ENCODE measurements at places on chromosomes 7 and 10.

DNA sequence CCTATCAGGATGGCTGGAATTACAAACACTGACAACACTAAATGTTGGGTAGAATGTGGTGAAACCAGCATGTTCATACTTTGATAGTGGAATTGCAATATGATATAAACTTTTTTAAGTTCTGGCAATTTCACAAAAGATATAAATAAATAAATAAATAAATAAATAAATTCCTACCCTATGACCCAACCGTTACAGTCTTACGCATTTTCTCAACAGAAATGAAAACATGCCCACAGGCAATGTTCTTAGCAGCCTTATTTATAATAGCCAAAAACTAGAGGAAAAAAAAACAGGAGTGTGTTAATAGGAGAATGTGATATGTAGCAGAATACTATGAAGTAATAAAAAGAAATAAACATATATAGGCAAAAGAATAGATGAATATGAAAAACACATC is 318.9 kb downstream of the IPMK start:
- DNase-seq, result no peak

- no peak for DNase-seq
Observed at GRCh38 chr7:87287738-87288341, 57.6 kb upstream of the CROT start.

DNA sequence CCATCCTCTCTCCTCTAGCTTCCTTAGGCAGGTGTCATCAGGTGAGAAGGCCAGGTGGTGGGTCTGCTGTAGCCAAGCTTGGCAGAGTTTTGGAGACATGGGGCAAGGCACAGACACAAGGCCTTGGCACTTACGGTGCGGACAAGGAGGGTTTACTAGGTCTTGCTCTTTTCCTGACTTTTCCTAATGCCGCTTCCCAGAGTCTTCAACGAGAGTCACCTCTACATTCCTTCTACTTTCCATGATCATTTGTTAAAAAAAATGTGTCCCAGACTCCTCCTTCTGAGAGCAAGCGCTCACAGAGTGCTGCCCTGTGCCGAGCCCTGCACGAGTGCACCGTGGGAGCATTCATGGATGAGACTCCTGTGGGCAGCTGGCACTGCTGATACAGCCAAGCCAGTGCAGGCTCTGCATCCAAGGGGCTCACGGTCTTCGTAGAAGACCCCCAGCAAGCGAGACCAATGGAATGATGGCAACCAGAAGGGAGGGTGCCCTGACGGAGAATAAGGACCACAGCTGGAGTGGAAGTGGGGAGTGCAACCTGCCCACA is 243.0 kb upstream of the MKI67 start:
- no peak for DNase-seq

DNA sequence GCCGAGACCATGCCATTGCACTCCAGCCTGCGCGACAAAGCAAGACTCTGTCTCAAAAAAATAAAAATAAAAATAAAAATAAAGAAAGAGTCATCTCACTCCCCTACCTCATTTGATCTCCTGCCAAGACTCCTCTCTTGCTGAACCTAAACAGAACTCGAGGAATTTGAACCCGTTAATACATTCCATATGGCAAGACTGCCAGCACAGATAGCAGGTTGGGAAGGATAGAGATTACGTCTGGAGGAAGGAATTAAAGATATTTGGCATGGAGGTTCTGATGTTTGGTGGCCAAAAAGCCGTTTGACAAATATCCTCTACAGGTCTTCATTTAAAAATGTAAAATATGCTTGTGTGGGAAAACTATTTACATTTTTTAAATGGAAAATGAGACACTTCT is 549.6 kb downstream of the HTR7 start:
- no peak for DNase-seq

DNA sequence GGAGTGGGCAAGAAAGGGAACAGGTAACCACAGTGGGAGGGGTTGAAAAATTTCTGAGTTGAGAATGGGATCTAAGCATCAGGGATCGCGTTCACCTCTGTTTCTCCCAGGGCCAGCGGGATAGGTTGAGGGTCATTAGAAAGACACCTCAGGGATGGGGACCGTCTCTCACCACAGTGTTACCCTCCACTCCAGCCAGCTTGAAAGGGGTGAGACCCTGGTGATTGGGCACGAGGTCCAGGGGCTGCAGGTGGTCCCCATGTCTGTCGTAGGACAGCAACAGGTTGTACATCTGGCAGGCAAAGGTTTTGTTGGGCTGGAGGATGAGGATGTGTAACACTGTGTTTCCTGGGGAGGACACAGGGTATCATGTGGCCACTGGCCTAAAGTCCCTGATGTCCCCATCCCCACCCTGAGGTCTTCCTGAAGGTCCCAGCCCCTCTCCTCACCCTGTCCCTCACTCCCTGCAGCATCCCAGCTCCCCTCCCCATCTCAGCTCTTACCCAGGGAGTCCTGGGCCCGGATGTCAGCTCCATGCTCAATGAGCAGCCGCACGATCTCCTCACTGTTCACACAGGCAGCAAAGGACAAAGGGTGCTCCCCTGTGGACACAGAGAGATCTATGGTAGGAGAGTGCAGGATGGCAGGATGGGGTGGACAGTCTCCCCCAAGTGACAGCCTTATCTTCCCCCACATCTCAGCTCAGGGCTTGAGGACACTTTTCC is 9.1 kb downstream of the TRPV6 start:
- DNase-seq, result no peak

GRCh38 chr10:48526846-48527505 is 77.9 kb downstream of the ARHGAP22 start:
- DNase-seq, result no peak

DNA sequence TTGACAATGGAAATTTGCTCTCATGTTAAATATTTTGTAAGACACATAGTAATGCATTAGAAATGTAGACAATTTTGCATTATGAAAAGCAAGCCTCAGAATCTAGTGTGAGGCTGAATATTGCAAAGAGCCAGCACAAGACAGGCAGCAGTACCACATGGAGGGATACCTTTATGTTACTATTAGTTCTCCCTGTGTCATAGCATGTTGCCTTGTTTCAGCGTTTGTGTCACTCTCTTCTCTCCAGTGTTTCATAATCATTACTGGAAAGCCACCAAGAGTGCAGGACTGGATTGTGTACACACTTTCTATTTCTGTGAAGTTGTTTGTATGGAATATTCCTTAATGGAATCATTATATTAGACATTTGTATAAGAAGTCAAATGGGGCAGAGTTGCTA is 8.5 kb downstream of the AHR start:
- no peak for DNase-seq

- no peak for DNase-seq
Observed at GRCh38 chr7:123608991-123609882, 7.6 kb downstream of the ASB15 start.

GRCh38 chr10:96548589-96548988 is 34.9 kb upstream of the TLL2 start:
- DNase-seq, result no peak

DNA sequence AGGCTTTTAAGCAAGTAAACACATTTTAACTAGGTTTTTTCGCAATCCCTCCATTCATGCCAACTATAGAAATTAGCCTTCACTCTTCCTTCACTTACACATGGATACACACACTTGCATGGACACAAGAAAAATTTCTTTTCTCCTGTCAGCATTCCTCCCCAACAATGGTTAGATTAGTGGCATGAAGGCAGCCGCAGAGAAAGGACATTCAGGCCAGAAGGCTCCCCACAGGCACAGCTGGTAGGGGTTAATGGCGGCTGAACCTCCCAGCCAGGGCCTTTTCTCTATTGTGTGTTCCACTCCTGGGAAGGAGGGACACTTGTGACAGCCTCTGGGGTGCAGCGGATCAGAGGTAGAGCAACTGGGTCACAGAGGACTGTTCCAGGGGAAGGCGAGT is 255.0 kb upstream of the SP8 start:
- DNase-seq, result no peak

- no peak for DNase-seq
Observed at GRCh38 chr10:7297094-7297493, 113.7 kb downstream of the SFMBT2 start.

DNA sequence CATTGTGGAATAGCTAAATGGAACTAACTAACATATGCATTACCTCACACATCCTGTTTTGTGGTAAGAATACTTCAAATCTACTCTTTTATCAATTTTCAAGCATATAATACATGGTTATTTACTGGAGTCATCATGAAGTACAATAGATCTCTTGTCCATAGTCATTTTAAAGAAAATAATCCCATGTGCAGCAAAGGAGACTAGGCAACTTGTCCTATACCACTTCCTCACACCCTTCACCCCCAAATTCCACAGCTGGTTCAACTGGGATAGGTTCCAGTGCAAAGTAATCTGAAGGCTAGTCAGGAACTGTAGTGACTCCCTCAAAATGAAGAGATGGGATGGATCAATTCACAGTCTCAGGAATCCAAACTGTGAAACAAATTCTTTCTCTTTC is 176.1 kb downstream of the SGMS1 start:
- no peak for DNase-seq

- no peak for DNase-seq
Observed at GRCh38 chr10:109624939-109625338, 298.4 kb downstream of the XPNPEP1 start.

DNA sequence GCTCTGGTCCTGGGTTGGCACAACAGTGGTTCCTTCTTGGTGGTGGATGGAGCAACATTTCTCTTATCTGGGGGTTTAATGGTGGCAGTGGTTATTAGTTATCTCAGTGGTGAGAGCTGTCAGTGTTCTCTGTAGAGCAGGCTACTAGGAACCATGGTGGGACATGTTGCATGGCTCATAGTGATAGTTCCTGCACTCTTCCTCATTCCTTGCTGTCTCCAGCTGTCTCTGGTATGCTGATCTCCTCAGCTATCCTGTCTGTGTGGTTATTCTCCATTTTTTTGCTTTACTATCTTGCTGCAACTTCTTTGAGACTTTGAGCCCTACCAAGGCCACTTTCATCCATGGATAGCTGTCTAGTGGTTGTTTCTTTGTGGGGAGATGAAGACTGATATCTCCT is 44.0 kb downstream of the CCDC7 start:
- DNase-seq, result no peak

DNA sequence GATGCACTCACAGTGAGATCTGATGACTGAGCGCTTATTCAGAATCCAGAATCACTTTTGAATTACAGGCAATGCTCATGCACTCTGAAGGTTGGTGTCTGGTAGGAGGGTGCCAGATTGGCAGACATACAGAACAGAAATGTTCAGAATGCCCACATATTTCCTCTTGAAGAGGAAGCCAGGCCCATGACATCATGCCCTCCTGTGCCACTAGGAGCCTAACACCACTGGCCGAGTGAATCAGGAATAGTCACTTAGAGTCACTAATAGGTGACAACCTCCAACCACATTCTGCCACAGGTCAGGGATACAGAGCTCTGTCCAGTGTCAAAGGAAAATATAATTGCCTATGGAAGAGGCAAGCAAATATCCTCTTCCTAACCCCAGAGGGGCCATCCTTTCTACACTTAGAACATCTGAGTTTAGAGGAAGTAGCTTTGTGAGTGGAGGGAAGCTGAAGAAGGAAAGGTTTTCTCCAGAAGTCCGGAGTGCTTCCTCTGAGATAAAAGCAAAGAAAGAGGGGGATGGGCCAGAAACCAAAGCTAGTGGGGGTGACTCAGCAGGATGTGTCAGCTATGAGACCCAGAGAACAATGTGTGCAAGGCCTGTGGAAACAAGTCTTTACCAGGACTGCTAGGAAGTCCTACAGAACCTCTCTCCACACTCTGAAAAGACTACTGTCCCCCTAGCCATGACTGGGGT is 838.8 kb downstream of the GRID1 start:
- no peak for DNase-seq

- no peak for DNase-seq
Observed at GRCh38 chr10:59012839-59013238, 163.6 kb upstream of the PHYHIPL start.

Measured in central memory CD4-positive, alpha-beta T cell (primary cell).